Hypothalamus (tissue), 51 donors: ENCODE measurements at places on chromosomes 12 and 14.

- DNase-seq: peak; percentile 28
These were observed 93.9 kb downstream of the KSR2 start for GRCh38 chr12:117874842-117875434.

DNA sequence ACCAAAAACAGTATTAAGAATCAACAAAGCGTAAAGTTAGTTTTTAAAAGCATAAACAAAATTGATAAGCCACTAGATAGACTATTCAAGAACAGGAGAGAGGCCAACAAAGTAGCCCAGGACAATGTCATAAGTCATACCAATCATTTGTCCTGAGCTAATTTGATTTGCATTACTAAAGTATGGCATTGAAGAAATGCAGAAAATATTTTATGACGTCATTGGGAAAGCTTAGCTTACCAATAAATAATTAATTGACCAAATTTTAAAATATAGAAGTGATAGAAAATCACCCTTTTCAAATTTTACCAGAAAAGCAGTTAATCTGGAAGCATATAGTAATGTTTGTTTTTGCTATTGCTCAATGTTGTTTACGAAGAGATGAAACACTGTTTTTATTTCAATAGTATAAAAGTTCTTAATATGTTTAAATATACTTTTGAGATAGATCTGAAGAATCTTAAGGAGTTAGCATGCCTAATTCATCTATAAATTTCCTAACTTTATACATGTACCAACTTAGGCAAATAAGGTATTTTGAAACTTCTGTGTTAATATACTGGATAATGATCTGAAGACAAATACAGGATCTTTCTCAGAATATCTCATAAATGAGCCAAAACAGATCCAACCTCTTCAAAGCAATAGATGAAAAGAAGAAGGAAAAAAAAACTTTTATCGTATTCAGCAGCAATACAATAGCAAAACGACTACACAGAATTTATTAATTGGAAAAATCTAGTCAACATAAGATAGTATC, 1118.5 kb downstream of the SLC16A7 start:
- no peak for DNase-seq

DNA sequence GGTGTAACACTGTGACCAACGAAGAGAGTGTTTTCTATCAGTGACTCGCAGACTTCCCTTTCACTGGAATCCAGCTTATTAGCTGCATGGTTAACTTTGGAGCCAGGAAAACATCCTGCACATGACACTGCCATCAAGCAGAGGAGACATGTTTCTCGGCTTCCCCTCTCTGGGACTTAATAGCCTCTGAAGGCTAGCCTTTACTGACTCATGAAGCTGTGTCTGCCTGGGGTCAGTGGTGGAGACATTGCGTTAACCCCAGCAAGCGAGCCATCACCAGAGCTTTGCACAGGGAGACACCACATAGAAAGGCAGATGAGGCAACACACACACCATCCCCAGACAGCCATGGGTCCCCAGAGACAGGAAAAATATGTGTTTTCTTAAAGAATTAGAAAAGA, 126.9 kb upstream of the PRICKLE1 start:
- DNase-seq: no peak

GRCh38 chr14:71588028-71588427, 344.2 kb upstream of the RGS6 start:
- DNase-seq: no peak

GRCh38 chr12:14956024-14956891, 5.1 kb downstream of the ARHGDIB start:
- DNase-seq: no peak

DNA sequence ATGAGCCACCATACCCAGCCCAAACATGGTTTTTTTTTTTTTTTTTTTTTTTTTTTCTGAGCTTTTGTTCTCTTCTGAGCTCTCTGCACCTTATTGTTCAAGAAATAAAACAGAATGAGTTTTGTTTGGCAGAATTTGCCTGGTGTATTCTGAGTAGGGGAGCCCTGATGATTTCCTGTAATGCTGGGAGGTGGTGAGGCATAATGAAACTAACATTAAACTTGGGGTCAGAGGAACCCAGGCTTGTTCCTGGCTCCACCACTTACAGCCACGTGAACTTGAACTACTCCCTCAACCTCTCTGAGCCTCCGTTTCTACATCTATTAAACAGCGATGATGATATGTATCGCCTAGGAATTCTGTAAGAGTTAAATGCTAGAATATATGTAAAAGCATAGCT, 276.3 kb upstream of the CRY1 start:
- DNase-seq: no peak

DNA sequence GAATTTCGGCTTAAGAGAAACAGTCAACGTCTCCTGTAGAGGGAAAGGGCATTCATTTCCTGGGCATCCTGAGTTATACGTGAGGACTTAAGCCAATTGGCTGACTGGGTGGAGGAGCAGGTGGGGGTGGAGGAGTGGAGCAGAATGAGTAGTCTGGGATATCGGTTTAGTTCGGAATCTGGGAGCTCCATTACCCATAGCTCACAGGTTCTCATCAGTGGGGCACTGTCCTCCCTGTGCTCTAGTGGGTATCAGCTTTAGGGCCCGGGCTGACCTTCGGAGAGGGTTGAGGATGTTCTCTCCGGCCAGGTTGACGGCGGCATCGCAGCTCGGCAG, 704 bp downstream of the SDR39U1 start:
- DNase-seq: no peak

DNA sequence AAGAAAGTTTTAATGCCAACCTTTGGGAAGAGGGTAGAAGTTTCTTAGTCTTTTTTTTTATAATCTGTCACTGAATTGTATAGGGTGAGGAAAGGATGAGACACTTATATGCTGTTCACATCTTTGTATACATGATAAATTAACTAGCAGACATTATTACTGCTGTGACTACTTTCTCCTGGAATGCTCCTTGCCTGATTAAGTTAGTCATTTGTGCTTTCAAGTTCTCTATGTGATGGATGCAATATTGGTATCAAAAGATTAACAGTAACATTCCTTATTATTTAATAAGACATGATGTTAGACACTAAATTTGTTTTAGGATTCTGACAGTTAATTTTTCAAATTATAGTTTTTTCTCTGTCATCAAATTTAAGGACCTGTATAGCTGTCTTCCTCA, 223.4 kb upstream of the GARIN2 start:
- DNase-seq: no peak

- no peak for DNase-seq
These were observed 147.4 kb downstream of the RASSF9 start for GRCh38 chr12:85688837-85689236.

- no peak for DNase-seq
These were observed 20.9 kb upstream of the PLXNC1 start for GRCh38 chr12:94127239-94128131.

DNA sequence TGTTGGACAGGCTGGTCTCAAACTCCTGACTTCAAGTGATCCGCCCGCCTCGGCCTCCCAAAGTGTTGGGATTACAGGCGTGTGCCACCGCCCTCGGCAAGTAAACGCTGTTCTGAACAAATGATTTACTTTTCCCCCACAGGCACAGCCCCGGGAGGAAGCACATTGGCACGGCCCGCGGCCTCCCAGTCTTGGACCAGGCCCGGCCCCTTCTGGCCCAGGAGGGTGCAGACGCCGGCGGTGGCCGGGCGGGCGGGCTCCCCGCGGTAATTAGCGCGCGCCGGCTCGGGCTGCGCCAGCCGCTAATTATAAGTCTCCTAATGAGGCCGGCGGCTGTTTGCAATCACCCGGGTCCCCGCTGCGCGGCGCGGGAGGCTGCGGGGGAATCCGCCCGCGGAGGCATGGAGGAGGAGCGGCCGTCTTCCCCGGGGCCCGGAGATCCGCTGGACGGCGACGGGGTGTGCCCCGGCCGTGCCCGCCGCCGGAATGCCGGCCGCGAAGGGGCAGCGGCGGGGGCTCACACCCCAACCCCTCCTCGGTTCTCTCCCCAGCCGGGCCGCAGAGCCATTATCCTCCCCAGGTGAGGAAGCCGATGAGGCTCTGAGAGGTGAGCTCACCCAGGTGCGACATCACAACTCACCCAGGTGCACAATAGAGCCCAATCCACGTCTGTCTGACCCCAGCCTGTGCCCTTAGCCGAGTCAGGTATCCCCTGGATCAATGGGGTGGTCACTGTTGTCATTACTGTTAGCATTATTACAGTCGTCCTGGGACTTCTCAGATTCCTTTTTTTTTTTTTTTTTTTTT, 3.3 kb upstream of the POP5 start:
- DNase-seq: peak; percentile 62

DNA sequence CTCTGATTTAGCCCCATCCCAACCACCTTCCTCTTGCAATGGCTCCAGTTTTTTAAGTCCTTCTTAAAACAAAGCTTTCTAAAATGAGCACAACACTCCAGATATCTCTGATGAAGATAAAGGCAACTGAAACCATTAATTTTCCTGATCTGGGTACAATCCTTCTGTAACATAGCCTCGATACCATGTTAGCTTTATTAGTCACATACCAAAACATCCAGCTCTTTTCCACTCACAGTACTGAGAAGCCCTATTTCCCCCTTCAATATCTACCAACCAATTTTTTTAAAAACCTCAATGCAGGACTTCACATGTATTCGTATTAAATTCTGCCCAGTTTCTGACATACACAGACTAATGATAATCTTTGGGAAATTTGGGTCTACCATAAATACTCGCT, 105.9 kb downstream of the MED13L start:
- no peak for DNase-seq

DNA sequence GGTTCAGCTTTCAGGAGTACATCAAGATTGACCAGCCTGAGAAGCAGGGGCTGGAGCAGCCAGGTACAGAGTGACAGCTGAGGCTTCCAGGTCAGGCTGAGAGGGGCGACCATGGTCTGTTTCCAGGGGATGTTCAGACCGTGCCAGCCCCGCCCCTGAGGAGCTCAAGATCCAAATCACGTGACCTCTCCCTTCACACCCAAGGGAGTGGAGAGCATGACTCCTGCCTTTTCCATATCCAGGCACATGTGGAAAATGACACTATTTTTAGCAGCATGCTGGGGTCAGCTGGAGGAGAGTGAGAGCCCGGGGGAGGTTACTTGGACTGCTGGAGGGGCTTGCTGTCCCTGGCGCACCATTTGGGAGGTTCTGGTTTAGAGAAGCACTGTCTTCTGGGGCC, 92.7 kb downstream of the B4GALNT3 start:
- no peak for DNase-seq

DNA sequence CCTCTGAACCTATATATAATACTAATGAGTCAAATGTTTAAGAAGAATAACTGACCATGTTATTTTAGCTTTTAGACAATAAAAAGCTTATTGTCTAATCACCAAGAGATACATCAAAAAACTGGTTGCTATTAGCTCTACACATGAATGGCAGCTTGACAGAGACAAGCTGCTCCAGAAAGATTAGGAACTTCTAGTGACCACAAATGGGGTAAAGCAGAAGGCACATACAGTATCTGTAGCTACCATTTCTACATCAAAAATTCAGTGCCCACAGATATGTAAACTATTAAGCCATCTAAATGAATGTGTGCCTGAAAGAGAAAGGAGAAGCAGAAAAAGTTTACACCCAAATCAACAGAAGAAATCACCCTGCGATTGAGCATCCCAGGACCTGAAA, 2.4 kb downstream of the AREL1 start:
- no peak for DNase-seq

DNA sequence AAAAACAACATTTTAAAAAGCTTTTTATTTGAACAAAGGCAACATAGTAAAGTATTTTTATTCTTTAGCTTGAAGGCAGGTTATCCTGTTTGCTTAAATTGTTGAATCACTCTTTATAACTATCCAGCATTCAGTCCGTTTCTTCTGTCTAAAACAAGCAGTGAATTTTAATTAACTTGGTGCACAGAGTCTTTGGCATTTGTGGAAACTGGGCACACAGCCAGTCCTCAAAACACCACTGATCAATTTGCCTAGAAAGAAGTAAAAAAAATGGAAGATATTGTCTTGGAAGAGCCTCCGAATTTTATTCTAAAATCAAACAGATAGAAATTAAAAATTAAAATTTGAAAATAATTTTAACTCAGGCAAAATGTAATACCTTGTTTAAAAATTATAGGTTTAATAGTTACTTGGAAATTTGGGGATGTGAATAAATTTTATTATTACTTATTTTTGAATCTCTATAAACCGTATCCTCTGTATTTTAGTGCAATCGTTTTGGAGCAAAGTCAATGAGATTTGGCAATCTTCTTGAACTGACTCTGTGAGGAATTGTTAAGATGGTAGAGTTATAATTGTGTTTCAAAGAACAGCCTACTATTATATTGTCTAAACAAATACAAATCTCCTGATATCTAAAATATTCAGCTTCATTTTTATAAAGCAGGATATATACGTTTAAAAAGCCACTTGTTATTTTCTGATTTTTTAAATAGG, 927.0 kb downstream of the SLC16A7 start:
- DNase-seq: peak; percentile 54

- no peak for DNase-seq
These were observed 35.7 kb downstream of the NRDE2 start for GRCh38 chr14:90295870-90296516.

- DNase-seq: no peak
These were observed 218.9 kb downstream of the ACSS3 start for GRCh38 chr12:81296556-81297305.

- DNase-seq: no peak
These were observed 20.1 kb downstream of the SPRING1 start for GRCh38 chr12:116717466-116718437.

DNA sequence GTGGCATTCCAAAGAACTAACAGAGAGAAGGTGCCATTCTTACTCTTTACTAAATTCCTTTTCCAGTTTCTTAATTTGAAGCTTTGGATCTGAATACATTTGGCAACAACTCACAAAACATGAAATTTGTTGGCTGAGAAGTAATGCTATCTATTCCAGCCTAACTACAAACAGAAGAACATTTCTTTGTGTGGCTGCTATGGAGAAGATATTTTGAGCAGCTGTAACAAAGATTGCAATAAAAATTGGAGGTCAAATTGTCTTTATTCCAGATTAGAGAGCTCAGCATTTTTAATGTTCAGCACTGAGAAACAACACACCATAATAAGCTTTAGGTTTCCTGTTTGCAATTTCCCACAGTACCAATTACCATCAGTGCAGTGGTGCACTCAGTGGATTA, 835.8 kb upstream of the FLRT2 start:
- no peak for DNase-seq

DNA sequence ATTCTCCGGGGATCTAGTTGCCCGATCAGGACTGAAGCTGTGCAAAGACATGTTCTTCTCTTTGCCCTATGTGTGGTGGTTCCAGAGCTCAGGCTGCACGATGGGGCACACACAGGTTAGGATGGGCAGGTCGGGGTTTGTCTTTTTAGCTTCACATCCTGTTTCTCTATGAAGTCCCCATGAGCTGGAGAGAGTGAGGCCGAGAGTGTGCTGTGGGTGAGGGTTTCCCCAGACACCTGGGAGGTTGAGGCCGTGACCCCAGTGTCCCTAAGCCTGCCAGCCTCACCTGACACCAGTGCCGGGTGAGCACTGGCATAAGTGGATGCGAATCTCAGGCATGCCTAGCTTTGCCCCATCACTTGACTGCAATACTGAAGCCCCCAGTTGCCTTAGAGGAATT, 32.9 kb upstream of the IGF1 start:
- DNase-seq: no peak

GRCh38 chr14:102154821-102155549, 15.3 kb downstream of the WDR20 start:
- DNase-seq: no peak

- DNase-seq: no peak
These were observed 22.2 kb downstream of the MANSC1 start for GRCh38 chr12:12327802-12328201.
